ENCODE measurements at places on chromosomes 12 and 14.

DNA sequence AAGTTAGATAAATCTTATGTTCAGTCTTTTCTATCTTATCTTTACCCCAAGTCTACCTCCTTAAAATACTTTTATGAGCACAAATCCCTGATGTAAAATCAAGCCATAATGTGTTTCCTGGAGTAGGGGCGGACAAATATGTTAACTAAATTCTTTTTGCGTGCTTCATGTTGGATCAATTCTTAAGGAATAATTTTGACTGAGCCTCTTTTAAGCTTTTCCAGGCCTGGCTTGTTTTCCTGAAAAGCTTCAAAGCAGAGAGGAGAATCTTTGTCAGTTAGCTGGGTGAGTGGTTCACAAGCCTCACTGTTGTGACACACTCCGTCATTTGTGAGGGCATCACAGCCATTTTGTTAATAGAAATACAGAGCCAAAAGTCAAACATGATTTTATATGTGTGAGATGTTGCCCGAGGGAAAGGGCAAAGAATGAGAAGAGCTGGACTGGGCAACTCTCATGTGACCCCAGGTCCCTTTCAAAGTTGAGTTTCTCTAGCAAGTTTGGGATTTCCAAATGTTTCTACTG is 468.9 kb downstream of the RGS6 start:
- DNase-seq: no peak

GRCh38 chr14:94787092-94787491 is 17.2 kb upstream of the GSC start:
- DNase-seq: no peak

DNA sequence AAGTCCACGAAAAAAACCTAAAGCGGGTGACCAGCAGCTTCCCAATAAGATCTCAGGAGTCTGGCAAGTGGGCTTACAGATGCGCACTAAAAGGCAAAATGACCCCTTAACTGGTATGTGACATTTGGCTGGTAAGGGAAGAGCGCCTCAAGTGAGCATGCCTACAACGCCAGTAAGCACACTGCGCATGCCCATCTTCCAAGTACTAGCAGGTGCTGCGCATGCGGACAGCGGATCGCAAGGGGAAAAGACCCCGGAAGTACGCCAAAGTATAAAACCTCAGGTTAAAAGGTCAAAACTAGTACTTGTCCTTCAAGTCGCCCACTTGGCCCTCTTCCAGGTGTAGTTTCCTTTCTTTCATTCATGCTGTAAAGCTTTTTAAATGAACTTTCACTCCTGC is 518.5 kb upstream of the MDGA2 start:
- DNase-seq: no peak

DNA sequence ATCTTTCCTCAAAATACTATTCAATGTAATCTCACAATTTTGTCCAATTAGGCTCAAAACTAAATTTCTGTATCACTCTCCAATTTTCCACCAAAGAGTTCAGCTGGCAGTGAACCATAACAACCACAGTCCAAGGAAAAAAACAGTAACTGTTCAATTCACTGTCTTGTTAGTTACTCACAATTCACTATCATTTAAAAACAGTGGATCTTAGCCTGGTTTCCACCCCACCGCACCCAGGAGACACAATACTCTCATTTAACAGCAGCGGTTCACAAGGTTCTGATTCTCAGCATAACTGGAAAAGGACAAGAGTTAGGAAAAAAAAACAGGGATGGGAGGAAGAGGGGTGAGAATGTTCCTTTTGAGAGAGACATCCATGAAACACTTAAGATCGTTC is 40.5 kb downstream of the MED13L start:
- no peak for DNase-seq

GRCh38 chr14:22506778-22507351 is 82.2 kb downstream of the DAD1 start:
- DNase-seq: no peak

DNA sequence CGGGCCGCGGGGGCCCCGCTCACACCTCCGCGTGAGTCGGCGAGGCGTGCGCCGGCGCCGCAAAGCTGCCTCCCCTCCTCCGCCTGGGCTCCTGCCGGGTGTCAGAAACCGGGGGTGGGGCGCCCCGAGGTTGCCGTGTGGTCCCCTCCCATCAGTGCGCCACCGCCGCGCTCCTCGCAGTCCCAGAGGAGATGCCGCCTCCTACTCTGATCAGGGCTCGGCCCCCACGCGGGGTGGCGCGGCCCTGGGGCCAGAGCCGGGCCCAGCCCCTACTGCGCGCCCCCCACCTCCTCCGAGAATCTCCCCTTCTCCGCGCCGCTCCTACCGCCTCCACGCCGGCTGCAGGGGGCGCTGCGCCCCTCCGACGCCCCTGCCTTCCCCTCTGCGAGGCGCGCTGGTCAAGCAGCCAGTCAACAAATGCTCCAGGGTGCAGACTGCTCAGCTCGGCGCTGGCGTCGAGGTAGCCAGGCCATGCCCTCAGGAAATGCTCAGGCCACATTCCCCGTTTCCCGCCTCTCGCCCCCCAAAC is 467 bp upstream of the JAG2 start:
- DNase-seq: no peak

DNA sequence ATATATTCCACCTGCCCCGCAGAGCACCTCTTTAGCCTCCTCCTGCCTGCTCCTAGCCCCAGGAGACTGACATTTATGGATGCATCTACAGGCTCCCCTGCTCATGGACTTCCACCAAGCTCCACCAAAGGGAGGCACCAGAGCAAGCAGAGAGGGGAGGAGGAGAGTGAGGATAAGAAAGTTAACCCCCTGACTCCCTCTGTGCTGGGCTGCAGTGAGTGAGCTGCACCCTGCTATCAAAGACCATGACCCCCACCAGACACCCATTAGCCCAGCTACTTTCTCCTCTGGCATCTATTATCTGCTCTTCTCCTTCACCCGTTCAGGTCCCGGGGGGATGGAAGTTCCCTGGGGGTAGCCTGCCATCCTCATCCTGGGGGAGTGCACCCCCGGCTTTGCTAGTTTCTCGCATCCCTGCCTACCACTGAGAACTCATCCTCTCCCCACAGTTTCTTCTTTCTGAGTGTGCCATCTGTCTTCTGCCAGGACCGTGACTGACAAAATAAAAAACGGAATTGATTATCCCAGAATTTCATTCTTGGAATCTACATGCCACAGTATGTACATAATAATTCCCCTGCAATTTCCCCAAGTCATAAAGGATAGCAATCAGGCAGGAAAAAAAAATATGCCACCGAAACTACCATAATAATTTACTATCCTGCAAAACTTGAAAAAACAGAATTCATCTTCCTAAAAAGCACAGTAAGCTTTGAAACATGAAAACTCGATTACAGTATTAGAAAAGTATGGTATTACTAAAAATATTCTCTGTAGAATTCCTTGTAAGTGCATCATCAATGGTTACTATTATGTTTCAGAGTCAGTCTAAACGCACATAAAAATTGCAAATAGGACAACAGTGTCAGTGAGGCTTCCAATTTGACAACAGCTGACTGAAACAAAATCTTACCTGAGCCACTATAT is 45.2 kb downstream of the FOXN3 start:
- no peak for DNase-seq

DNA sequence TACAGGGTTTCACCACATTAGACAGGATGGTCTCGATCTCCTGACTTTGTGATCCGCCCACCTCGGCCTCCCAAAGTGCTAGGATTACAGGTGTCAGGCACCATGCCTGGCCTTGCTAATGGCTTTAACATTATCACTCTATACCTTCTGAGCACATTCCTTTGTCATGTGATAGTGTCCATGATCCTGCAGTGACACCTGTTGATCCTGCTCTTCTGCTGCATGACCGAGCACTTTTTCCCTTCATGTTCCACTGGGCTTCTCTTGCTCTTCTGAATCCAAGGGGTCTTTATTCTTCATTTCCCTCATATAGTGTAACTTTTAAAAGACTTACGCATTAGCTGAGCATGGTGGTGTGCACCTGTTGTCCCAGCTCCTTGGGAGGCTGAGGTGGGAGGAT is 11.6 kb downstream of the ZNF268 start:
- no peak for DNase-seq

DNA sequence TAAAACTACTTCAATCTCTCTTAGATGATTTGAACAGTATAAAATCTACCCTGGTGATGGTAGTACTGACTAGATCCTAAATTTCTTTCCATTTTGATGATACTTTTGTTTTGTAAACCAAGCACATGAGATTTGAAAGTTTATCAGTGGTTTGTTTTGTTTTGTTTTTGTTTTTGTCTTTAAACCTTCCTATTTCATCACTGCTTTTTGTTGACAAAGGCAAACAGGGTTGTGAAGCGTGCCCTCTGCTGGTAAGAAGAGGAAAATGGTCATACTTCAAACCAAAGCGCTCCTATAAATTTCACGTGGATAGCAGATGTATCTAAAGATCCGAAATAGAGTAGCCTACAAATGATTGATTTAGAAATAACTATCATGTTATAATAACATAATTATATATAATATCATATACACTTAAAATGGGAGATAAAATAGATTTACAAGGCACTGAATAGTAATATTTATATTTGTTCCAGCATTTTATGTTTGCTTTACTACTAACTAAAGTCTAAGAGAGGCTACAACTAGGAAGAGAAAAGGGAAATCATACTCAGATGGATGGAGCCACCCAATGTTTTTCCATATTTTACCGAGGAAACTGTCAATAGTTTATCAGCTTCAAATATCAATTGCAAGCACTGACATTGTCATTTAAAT is 254.0 kb upstream of the USP15 start:
- DNase-seq: no peak

- no peak for DNase-seq
These were observed 53.1 kb downstream of the SIX6 start for GRCh38 chr14:60561845-60562746.

GRCh38 chr14:92353447-92353846 is 30.5 kb downstream of the SLC24A4 start:
- DNase-seq: no peak

- no peak for DNase-seq
These were observed 96.5 kb downstream of the BCL11B start for GRCh38 chr14:99175331-99176155.

DNA sequence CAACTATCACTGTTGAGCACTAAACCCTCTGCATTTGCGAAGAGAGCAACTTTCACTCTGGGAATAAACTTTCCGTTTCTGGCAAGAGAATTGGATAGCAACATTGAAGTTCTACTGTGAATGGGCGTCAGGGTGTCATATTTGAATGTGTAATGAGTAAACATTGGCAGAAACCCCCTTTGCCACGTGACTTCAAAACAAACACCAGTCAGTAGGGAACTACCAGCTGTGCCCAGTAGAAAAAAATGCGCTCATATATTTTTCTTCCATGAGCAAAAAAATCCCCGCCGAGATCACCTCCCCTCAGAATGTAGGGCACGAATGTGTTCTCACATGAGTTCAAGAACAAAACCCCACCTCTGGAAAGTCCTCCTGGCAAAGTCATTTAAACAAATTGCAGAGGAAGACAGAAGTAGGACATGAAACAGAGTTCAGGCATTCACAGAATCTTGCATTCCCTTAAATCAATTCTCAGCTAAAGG is 80.6 kb downstream of the BTG1 start:
- DNase-seq: no peak

- no peak for DNase-seq
These were observed 607 bp downstream of the OS9 start for GRCh38 chr12:57694459-57695019.

DNA sequence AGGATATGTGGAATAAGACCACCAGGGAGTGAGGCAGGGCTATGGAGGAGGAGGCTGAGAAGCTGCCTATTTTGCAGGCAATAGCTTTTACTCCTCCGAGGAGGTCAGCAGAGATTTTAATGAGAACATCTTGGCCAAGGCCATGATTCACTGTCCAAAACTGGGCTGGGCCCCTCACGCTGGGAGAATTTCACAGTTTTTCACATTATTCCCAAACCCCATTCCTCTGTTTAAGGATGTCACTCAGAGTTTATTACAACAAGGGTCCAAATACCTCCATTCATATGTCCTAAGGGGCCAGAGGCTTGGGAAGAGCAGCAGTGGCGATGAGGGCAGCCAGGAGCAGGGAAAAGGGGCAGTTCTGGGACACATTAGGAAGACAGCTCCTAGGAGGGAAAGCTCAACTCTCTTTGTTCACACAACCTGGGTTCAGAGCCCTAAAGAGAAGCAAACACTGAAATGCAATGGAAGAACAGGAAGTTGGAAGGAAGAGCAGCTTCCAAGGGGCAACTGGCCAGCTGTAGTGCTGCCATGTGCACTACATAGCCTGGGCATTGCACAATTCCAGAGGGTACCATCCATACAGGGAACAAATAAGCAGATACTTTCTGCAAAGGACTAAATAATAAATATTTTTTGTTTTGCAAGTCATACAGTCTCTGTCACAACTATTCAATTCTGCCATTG is 283.2 kb downstream of the NUAK1 start:
- no peak for DNase-seq

DNA sequence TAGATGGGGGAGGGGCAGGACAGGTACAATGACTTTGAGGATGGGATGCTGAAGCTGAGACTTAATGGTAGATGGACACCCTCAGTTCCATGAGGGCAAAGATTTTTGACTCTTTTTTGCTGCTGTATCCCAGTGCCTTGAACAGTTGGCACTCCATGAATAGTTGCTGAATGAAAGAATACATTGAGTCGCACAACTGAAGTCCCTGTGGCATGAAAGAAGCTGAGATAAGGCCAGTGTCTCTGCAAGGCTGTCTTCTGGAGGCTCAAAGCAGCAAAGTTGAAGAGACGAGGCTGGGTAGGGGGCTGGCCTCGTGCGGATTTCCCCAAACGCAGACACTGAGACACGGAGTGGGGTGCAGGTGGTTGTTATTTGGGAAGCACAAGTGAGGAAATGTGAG is 179.3 kb downstream of the ADCK1 start:
- no peak for DNase-seq

GRCh38 chr12:12608557-12608957 is 3.1 kb upstream of the CREBL2 start:
- DNase-seq: no peak

DNA sequence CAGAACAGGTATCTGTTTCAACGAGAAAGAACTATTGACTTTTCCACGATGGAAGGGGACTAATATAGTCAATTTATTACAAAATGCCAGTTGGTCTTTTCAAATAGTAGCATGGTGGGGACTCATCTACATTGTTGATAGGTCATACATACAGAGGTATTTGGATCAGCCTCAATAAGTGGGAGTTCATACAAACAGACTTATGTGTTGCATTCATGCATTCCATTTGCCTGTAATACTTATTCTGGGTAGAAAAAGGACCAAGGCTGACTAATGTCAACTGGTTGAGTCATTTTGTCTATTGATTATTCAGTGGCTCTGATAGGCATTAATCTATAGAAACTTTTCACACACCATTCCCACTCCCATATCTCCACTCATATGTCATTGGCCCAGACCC is 41.5 kb upstream of the GLIPR1 start:
- DNase-seq: no peak

GRCh38 chr14:58717813-58718212 is 80.1 kb downstream of the DACT1 start:
- no peak for DNase-seq

GRCh38 chr12:48160807-48161206 is 3.5 kb upstream of the ASB8 start:
- no peak for DNase-seq

Data from activated CD8-positive, alpha-beta memory T cell treated with anti-CD3 and anti-CD28 coated beads for 48 hours (primary cell).